ENCODE measurements at places on chromosomes 6 and 20.

DNA sequence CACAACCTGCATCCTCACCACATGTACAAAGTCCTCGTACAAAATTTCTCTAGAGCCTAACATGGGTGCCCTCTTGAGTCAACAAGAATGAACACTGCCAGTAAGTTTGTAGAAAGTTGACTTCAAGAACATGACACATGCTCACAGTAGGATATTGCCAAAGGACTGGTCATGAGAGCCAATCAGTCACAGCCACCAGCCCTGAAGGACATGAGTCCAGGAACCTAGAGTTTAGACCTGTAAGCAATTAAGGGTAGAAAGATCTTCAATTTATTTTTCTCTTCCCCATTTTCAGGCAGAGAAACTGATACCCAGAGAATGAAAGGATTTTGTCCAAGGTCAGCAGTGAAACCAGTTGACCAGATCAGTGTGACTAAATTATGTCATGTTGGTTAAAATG lies 96.1 kb downstream of the MAFB start:
- DNase-seq = no peak

DNA sequence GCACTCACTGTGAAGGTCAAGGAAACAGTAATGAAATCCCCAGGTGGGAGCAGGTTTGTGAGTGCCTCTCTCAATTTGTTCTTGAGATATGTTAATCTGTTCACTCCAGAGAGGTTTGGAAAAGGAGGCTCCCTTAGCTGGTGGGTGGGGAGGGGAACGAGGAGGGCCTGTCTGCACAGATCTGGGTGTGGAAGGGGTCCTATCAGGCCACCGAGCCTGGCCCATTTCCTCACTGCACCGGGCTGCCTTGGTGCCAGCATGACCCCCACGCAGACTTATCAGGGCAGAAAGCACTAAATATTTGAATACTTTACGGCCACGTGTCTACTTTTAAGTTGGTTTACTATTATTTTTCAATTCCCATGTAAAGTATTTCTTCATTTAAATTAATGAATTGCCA lies 8.3 kb downstream of the AGPAT4 start:
- DNase-seq = no peak

DNA sequence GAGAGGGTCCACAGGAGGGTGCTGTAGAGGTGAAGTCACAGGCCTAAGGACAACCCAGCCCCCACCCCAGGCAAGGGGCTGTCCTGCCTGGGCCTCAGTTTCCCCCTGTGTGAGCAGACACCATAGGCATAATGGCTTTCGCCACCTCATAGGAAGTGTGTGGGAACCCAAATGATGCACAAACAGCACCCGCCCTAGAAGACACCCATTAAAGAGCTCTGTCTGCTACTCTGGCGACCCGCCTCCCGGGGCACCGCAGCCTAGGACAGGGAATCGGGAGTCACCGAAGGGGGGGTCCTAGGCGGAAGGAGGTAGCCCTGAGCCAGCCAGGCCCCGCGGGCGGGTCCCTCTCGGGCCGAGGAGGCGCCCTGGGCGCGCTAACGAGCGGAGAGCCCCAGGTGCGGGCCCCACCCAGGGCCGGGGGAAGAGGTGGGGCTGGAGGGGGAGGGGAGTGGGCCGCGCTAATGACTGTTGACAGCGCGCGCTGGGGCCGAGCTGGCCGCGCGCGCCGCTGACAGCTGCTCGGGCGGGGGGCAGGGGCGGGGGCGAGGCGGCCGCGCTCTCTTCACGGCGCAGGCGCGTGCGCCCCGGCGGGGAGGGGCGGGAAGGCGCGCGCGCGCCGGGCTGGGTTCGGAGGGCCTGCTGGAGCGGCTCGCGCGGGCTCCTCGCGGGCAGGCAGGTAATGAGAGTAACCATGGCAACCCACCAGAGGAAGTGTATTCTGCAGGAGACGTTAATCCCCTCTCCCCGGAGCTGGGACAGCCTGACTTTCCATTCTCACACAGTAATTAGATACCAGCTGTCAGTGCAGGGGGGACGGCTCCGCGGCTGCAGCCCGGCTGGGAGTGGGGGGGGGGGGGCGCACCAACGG lies 48.9 kb downstream of the NOL4L start:
- DNase-seq = no peak

DNA sequence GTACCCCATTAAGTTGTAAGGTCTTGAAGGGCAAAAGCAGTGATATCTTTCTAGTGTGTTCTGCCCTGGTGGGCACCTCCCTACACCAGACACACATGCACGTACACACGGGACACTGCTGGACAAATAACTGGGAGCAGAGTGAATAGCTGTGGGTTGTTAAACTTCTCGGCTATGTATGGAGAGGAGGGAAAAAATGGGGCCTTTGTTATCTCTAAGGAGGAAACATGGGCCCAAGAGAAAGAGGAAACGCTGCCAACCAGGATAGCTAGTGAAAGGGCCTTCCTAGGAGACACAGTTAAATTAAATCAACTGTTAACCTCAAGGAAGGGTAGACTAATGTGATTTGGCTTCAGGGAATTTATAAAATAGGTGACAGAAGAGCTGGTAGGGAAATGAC lies 169.7 kb downstream of the MYLK4 start:
- no peak for DNase-seq

- DNase-seq = no peak
These were observed 65.0 kb upstream of the SIRPA start for GRCh38 chr20:1830240-1830639.

GRCh38 chr6:129790785-129791184 lies 70.3 kb downstream of the TMEM244 start:
- no peak for DNase-seq

DNA sequence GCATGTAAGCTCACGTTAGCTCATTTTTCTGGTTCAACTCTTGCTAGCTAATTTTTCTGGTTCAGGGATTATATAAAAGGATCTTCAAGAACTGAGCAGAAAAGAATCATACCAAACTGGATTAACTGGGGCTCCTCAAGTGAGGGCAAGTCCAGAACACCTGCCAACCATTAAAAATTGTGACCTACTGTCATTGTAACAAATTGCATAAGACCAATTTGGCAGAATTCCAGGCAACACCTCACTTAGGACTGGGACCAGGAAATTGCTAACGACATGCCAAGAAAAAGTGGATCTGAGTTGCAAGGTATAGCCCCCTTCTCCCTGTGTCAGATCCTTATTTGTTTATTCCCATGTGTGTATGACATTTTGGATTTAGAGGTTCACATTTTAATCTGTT lies 216.6 kb downstream of the HIVEP2 start:
- no peak for DNase-seq

- DNase-seq = peak; percentile 37
These were observed 121.2 kb upstream of the LAMP5 start for GRCh38 chr20:9392892-9393857.

GRCh38 chr6:97401533-97401932 lies 118.5 kb upstream of the MMS22L start:
- DNase-seq = peak; percentile 69

GRCh38 chr6:15531973-15532372 lies 130.9 kb downstream of the DTNBP1 start:
- DNase-seq = no peak

GRCh38 chr20:62793757-62794006 lies 2.6 kb upstream of the MRGBP start:
- no peak for DNase-seq

- DNase-seq = no peak
These were observed 770.9 kb downstream of the HDGFL1 start for GRCh38 chr6:23340271-23340670.

- no peak for DNase-seq
These were observed 17.3 kb downstream of the FOXA2 start for GRCh38 chr20:22566876-22567658.

DNA sequence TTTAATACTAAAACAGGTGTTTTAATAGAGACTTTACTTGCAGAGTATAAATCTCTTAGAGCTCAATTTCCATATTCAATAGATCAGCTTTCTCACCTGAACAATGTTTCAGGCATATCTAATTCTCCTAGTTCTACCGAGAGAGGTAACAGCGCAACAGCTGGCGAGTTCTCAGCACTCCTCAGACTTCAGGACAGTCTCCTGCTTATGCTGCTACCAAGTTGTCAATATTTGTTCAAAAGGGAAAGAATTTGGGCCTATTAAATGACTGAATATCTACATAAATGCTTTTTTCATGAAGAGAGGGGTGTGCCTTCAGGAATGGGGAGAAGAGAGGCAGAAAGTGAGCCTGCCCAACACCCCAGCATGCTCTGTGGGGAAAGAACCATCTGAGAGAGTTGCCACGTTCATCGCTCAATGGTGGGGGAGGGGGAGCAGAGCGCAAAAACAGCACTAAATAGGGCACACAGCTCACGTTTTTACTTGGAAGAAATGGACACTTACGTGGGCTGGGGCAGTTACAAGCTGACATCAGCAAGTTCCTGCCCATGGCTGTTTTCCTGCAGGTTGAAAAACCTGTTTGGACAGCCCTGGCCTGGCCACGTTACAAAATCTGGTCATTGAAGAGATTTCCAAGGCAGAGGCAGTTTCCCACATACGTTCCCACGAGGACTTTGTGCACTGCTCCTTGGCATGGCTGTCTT lies 38.0 kb downstream of the EZR start:
- DNase-seq = no peak
